ENCODE measurements at places on chromosomes 2 and 18. TPM values are rescaled to one million over a fixed set of nuclear protein-coding genes. Genes with fewer than 3 reads are reported as not detected.

DNA sequence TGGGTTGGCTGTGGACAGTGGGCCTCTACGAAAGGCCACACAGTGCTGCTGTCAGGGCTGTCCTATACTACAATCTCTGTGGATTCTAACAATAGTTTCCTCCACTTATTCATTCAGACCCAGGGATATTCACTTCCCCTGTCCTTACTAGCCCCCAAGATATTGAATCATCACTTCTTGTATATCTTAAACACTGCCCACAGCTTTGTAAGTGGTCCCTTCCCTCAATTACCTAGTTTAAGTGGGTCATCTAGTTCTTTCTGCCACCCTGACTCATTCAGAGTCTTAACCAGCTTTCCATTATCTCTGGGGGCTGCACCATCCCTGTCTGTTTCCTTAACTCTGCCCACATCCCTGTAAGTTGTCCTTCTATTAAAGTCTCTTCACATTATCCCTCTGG is 69.2 kb downstream of the CD28 start:
- no peak for DNase-seq

DNA sequence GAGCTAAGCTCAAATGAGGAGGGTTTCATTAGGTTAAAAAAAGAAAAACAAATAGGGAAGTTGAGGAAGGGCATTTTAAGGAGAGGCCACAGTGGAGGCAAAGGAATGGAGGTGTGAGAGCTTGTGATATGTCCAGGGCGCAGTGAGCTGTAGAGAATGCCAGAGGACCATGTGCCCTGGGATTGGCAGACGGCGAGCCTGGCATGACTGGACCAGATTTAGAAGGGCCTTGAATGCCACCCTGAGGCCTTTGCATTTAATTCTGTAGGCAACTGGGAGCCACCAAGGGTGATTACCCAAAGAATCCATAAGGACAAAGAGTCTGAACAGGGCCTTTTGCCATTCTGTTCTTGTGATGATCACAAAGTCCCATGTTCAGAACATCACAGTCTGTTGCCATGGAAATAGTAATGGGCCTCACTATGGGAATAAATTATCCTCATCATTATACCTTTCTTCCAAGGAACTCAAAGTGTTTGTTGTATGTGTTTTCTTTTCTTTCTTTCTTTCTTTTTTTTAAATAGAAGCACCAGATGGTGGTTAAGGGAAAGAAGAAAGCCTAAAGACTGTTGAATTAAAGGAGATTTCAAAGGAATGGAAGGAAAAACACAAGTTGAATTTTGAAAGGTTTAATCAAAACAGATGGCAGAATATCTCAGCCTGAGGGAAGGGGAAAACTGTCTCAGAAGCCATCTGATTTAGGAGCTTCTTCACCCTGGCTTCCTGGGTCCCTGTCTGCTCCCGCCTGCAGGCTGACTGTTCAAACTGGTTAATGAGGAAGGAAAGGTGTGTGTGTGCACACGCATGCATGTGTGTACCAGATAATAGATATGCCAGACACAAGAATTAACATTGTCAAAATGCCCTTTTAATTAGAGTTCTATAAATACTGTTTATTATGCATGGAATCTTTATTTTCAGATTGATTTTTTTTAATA is 31.6 kb upstream of the NCOA1 start:
- no peak for DNase-seq

DNA sequence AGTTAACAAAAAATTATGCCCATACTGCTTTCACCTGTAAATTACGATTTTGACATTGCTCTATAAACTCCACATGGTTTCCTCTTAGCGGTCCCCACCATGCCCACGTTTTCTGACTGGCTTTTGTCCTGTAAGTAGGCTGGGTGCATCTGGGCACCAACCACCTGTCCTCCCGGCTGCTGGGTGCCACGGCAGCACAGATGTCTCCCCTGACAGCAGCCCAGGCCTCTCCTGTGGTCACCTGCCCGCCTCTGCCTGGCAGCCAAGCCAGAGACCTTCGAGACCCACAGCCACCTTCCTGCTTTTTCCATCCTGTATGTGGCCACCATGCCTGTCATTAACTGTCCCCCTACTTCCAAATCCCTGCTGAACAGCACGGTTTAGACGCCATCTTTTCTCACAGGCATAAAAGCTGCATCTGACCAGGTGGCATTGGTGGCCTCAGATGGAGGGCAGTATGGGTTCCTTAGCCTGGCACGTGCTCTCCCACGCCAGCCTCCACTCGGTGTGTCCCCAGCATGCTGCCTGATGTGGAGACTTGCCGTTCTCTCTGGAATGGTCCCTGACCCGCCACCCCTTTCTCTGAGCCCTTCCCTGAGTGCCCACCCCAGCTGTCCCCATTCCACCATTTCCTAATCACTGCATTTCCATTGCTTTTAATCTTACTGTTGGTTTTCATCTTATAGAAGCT is 18.9 kb downstream of the SNORC start:
- DNase-seq: no peak

- no peak for DNase-seq
These were observed 53.7 kb downstream of the SLC4A3 start for GRCh38 chr2:219680958-219681693.

DNA sequence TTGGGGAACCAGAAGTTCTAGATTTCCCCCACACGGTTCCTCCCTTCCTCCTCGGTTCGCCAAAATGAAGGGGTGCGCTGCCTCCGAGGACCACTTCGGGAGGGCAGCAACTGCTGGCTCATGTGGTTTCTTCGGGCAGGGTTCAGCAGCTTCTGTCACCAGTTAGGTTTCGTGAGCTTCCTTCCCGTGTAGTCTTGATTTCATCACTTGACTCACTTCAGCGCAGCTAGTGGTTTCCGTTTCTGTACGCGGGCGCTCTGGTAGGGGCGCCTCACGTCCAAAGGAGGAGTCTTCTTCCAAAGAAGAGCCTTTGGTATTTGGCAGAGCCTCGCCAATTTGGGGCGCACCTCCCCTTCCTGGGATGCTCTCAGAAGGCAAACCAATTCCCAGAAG is 485 bp upstream of the GALNT3 start:
- DNase-seq: peak; percentile 80

- no peak for DNase-seq
These were observed 2.6 kb downstream of the LPIN1 start for GRCh38 chr2:11748861-11749645.

GRCh38 chr2:196836440-196836839 is 27.3 kb upstream of the C2orf66 start:
- DNase-seq: no peak

GRCh38 chr2:146598791-146599190 is 1246.0 kb upstream of the ACVR2A start:
- DNase-seq: no peak

The LBH gene
- 89.6 TPM for total RNA-seq

The FRZB gene
- not detected for total RNA-seq

The CFAP65 gene
- not detected for total RNA-seq

The SUMO1 gene
- 132 TPM for total RNA-seq

The APCDD1 gene
- not detected for total RNA-seq
